GM23338 (cell line): ENCODE measurements at places on chromosomes 13 and 19. TPM values are rescaled to one million over a fixed set of nuclear protein-coding genes. Genes with fewer than 3 reads are reported as not detected.

The CD33 gene
- total RNA-seq: 0.12 and 0.45 TPM in 2 replicates

The FAM83E gene
- total RNA-seq: 2.3 and 4.5 TPM in 2 replicates

- peak; percentile 94 for DNase-seq
Observed at GRCh38 chr19:17496337-17496997, 15.0 kb upstream of the PGLS start.

The NCAN gene
- 8.0 and 9.4 TPM in 2 replicates for total RNA-seq

The PALM3 gene
- total RNA-seq: 40.2 and 45.8 TPM in 2 replicates

DNA sequence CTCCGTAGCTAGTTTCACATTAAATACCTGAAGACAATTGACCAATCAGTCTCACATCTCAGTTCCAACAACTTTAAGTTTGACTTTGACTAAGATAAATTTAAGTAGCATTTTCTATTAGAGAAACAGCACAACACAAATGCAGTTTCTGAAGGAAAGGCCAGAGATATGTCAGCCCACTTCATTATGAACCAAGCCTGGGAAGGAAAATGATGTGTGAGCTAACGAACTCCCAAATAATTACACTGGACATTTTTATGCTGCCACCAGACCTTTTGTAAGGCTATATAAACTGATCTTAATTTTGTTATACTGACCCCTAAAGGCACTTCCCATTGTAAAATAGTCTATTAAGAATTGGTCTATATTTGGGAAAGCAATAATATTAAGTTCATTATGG is 57.9 kb upstream of the DACH1 start:
- DNase-seq: no peak

DNA sequence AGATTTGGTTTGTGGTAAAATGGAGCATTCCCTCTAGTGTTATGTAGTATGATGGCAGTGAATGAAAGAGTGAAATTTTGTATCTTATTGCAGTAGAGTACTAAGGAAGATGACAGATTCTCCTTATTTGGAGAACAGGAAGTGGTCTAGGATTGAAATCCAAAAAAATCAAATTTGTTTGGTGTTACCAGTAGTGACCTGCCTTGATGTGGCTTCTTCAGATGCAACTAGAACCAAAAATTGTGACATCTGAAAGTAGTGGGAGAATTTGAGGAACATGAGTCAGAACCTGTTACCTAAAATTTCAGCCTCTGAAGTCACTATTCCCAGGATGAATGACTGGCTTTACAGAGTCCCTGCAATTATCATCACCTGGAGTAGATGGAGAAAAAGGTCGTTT is 165.9 kb downstream of the KLF5 start:
- no peak for DNase-seq

- DNase-seq: peak; percentile 60
Observed at GRCh38 chr13:33610438-33611120, 207.4 kb upstream of the RFC3 start.

The ZNF234 gene
- total RNA-seq: 8.3 TPM in 2 replicates

The GIPR gene
- 0.19 and 0.42 TPM in 2 replicates for total RNA-seq

- DNase-seq: peak; percentile 95
Observed at GRCh38 chr19:55283548-55284377, at the start of gene BRSK1. TSS of gene BRSK1 (plus strand) at chr19:55283997. CDS start at chr19:55284443, 446 bp downstream.

GRCh38 chr19:10568062-10568825 is 535 bp downstream of the CDKN2D start:
- DNase-seq: peak; percentile 75

DNA sequence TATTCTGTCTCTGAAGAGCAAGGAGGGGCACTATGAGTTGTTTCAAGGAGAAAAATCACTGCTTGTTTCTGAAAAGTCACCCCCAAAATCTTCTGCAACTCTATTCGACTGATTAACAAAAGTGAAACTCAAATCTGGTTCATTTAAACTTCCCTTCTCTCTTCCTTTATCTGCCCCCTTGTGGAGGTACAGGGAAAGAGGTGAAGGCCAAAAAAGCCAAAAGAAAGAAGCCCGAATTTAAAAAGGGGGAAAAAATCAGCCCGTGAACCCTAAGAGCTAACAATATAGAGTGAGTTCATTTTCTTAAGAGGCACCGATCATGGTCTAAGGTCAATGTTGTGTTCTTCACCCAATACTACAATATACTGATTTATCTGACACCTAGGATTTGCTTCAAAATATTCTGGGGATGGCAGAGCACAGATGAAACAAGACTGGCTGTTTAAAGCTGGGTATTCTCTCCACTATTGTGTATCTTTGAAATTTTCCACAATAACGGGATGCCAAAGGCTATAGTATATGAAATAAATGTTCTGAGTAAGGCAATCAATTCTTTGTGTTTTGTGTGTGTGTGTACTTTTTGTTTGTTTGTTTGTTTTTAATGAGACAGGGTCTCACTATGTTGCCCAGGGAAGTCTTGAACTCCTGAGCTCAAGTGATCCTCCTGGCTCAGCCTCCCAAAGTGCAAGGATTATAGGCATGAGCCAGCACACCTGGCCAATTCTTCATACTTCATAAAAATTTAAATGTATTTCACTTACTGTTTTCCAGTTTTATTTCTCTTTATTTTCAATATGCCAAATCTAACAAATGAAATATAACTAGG is 55.0 kb upstream of the EEF1AKMT1 start:
- DNase-seq: peak; percentile 87

The IGFL2 gene
- not detected in 2 replicates for total RNA-seq

DNA sequence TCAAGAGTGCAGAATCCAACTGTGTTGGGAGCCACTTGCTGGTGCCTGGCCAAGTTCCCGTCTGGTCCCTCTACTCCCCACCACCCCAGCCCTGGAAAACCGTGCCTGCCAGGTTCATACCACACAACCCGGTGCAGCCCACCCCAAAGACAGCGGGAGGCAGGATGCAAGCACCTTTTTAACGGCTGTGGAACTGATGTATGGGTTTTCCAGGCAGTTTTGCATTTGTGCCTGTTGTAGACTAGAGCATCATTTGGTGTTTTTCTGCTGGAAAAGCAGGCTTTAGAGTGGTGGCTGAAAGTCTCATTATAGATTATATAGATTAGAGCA is 13.5 kb downstream of the TFDP1 start:
- no peak for DNase-seq

- DNase-seq: no peak
Observed at GRCh38 chr13:22229916-22230315, 559.0 kb downstream of the FGF9 start.

GRCh38 chr19:18007044-18007916 is 690 bp upstream of the ARRDC2 start:
- peak; percentile 86 for DNase-seq

DNA sequence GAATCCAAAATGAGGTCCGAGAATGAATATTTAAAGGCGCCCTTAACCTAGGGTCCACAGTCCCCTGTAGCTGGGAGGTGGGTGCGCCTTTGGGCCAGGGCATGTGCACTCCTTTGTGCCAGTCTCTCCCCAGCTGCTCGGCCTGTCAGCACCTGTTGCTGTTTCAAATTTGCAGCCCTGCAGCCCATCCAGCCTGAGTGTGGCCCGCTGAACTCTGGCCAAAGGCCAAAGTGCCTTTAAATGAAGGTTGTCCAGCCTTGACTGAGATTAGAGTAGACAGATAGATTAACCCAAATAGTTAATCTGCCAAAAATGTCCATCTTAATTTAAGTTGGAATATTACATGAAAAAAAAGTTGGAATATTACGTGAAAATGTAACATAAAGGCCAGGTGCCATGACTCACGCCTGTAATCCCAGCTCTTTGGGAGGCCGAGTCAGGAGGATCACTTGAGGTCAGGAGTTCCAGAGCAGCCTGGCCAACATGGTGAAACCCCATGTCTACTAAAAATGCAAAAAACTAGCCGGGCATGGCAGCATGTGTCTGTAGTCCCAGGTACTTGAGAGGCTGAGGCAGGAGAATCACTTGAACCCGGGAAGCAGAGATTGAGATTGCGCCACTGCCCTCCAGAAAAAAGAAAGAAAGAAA is 25.3 kb downstream of the TPT1 start:
- no peak for DNase-seq

GRCh38 chr19:13060233-13060963 is 42.3 kb downstream of the LYL1 start:
- no peak for DNase-seq

The TMPRSS9 gene
- 0.16 and 0.28 TPM in 2 replicates for total RNA-seq

The TNNT1 gene
- total RNA-seq: 51.4 and 59.3 TPM in 2 replicates

GRCh38 chr19:44957526-44957925 is 2.3 kb downstream of the CLPTM1 start:
- DNase-seq: no peak

The FAM216B gene
- total RNA-seq: not detected in 2 replicates

DNA sequence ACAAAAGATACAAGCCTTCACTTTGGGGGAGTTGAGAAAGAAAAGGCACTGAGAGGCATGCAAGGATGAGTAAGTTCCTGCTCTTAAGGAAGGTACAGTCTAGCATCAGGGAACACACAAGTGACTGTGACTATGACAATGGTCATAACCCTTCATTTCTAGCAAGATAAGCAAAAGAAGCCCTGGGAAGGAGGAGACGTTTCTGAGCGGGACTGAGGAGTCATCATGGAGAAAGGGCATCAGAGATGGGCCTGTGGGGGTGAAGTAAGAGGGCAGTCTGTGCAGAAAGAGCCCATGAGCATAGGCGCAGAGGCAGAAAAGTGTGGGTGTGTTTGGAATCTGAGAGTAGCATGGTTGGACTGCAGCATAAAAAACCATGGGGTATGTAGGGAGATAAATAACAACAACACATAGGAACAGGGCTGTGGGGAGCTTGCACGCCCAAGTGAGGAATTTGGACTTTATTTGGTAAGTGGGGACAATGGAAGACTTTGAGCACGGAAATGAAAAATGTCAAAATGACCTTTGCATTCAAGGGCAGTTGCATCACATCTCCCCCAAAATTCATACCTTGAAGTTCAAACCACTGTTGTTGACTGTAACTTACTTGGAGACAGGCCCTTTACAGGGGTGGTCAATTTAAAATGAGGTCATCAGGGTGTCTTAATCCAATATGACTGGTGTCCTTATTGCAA is 86.7 kb downstream of the MBNL2 start:
- DNase-seq: no peak

GRCh38 chr13:76016799-76017400 is 380.8 kb downstream of the LMO7 start:
- peak; percentile 80 for DNase-seq

The POSTN gene
- total RNA-seq: 0.31 and 0.39 TPM in 2 replicates

- DNase-seq: no peak
Observed at GRCh38 chr13:89899302-89900103, 1448.0 kb upstream of the MIR17HG start.

DNA sequence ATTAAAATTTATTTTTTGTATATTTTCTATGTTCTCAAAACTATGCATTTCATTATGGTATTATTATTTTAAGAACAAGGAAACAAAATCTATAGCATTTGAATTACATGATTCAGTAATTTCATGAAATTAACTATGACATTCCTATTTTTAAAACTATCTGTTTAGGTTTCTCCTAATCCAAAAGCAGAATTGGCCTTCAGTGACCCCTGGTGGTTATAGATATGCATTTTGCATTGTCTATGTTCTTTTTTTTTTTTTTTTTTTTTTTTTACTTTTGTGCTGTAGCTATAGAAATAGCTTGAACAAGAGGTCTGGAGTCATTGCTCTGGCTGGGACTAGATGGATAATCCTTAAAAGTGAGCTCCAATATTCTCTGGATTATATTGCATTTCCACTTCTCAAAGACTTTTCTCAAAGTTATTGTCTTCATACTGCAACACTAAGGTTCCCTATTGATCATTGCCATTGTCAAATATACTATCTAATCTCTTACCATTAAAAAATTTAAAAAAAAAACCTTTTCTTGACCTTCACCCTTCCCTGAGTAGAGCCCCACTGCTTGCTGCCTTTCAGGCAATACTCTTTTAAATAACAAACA is 15.9 kb upstream of the DNAJC3 start:
- peak; percentile 74 for DNase-seq

The LPAR2 gene
- 49.5 and 63.1 TPM in 2 replicates for total RNA-seq

The VSTM2B gene
- total RNA-seq: 0.54 and 1.8 TPM in 2 replicates

The CDC37 gene
- total RNA-seq: 163 and 183 TPM in 2 replicates

DNA sequence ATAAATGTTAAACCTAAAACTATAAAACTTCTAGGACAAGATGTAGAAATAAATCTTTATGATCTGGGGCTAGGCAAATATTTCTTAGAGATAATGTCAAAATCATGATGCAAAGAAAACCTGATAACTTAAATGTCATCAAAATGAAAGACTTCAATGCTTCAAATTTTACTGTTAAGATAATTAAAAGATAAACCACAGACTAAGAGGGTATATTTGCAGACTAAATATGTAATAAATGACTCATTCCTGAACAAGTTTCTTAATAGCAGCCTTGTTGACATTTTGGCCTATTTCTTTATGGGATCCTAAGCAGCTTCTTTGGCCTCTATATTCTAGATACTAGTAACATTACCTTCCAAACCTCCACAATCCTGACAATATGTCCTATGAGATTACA is 2878.3 kb upstream of the PCDH20 start:
- no peak for DNase-seq

DNA sequence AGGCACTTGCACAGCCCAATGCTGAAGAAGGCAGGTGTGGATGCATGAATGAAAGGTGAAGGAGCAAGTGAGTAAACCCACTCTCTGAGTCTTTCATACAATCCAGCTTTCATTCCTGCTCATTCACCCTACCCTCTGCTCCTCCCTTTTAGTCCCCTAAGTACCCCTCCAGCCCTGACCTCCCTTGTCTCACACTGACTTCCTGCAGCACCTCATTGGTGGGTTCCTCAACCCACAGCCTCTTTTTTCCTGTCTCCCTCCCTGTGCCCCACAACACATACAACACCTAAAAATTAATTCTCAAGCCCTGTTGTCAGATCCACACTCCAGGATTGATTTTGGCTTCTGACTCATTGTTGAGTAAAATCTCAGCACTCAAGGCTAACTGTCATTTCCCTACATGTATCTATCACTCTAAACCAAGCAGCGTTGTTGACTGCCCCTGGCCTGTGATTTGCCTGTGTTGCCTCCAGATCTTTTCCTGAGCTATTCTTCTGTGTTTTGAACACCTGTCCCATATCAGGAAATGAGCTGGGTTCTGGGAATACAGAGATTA is 177.3 kb upstream of the SERP2 start:
- no peak for DNase-seq

GRCh38 chr13:109301726-109302125 is 484.7 kb downstream of the IRS2 start:
- DNase-seq: no peak

The TRIM13 gene
- 21.6 and 25.3 TPM in 2 replicates for total RNA-seq

The TUBB4A gene
- 31.1 and 41.7 TPM in 2 replicates for total RNA-seq

GRCh38 chr13:102830646-102831045 is 15.2 kb upstream of the ERCC5 start:
- peak; percentile 7 for DNase-seq

The CRTC1 gene
- 5.4 and 7.1 TPM in 2 replicates for total RNA-seq

DNA sequence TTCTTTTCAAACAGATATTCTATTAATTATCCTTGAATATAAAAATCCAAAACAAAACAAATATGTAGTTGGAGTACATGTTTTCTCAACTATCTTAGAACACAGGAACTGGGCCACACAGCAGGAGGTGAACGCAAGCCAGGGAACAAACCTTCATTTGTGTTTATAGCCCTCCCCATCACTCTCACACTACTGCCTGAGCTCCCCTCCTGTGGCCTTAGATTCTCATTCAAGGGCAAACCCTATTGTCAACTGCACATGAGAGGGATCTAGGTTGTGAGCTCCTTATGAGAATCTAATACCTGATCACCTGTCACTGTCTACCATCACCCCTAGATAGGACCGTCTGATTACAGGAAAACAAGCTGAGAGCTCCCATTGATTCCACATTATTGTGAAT is 427.1 kb upstream of the PRR20A start:
- peak; percentile 49 for DNase-seq
